ENCODE measurements at places on chromosomes 3 and 15.

DNA sequence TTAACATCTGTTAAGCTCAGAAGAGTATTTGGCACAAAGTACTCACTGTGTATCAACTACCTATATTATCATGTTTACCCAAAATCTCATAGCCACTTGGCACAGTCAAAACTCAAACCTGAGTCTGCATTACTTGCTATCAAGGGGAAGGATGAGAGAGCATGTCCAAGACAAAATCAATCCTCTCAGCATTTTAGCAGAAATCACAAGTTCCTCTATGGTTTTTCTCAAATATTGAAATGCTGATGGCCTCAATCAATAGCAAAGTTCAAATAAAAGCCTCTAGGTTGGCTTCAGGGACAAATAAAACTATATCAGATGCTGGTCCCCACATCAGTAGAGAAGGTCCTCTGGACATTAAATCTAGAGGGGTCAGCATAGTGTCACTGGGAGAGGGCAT lies 14.3 kb downstream of the TBC1D2B start:
- no peak for DNase-seq

DNA sequence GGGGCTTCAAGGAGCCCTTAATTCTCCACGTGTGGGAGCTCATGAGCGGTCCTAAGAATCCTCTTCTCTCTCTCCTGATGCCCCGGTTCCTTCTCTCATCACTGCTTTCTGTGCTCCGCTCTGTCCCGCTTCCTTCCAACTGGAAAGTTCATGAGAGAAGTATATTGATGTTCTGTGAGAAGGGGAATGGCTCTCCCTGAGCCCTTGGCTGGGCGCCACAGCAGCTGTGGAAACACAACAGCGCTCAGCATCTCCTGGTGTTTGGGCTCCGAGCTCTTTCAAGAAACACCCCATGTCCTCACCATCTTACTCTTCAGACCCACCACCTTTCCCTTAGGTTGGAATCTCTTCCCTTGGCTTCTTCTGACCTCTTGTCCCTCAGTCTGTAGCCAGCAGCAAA lies 161.7 kb downstream of the VGLL4 start:
- no peak for DNase-seq

DNA sequence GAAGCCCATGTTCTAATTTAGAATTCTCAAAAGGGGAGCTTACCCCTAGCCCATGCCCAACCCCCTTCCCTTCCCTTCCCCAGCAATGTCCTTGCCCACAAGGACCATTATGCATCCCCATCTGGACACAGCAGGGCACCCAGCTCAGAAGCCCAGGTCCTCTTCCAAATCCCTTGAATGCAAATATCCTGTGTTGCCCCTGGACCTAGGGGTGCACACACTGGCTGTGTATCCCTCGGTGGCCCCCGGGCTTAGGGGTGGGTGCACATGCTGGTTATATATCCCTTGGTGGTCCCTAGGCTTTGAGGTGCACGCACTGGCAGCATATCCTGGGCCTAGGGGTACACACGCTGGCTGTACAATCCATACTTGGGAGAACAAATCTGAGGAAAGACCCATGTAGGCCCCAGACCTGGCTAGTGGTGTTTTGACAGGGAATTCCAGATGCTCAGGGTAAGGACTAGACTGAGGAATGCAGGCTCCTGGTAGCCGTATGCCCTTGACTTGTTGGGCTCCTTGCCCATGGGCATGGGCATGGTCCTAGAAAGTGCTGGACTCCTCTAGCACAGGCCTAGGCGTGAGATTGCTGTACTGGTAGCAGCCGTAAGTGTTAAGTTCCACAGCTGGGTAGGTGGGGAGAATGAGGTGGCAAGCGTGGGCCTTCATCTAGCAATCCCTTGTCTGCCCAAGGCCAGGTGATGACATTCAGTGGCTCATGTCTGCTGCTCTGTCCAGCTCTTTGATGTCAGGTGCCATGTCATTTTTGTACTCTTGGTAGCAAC lies 222.4 kb downstream of the OPA1 start:
- DNase-seq, result no peak

DNA sequence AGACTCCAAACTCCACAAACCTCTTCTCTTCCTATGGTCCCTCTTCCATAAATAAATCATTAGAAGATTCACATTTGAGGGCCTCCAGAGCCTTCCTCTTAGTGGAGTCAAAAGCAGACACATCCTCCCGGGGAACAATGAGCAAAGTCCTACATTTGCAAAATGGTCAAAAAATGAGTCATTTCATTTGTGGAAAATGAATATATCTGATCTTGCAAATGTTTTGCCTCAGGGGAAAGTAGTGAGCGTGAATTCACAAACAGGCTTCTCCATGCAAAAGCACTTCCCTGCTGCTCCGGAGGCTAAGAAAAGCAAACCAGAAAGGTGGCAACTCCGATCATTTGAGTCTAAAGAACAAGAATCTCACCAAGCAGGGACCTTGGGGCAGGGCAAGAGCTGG lies 86.7 kb upstream of the IQSEC1 start:
- DNase-seq, result no peak

All from activated CD4-positive, alpha-beta T cell treated with anti-CD3 and anti-CD28 coated beads, Interleukin-10, Interleukin-2, amounts not matched to agents 100 ng/mL and 50 ng/mL, durations not matched to agents 16 hours and 8 hours (primary cell).